CD4-positive, alpha-beta T cell treated with Interleukin-6 for 4 hours (primary cell): ENCODE measurements at places on chromosomes 2 and 18.

- DNase-seq = no peak
Observed at GRCh38 chr2:26326514-26326913, 19.4 kb upstream of the SELENOI start.

- no peak for DNase-seq
Observed at GRCh38 chr2:162029287-162029901, 44.6 kb downstream of the DPP4 start.

GRCh38 chr2:42267530-42267929 is 93.5 kb downstream of the COX7A2L start:
- no peak for DNase-seq

DNA sequence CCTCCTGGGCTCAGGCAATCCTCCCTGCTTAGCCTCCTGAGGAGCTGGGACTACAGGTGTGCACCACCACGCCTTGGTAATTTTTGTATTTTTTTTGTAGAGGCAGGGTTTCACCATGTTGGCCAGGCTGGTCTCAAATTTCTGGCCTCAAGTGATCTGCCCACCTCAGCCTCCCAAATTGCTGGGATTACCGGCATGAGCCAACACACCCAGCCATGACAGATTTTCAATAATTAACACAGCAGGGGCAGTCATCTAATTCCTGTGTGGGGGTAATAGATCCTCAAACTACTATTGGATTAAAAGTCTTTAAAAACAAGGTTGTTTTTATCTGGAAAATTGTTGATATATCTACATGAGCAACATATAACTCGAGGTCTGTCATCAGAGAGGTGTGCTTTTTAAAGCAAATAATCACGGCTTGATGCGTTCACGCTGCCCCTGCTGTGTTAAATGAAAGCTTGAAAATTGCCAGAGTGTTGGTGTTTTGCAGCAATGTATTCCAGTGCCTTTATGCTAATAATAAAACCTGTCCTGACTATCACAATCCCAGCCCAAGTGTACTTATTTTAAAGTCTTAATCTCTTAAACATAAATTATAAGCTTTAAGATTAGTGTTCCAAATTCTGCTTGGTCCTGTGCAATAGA is 35.6 kb upstream of the ASB1 start:
- no peak for DNase-seq

DNA sequence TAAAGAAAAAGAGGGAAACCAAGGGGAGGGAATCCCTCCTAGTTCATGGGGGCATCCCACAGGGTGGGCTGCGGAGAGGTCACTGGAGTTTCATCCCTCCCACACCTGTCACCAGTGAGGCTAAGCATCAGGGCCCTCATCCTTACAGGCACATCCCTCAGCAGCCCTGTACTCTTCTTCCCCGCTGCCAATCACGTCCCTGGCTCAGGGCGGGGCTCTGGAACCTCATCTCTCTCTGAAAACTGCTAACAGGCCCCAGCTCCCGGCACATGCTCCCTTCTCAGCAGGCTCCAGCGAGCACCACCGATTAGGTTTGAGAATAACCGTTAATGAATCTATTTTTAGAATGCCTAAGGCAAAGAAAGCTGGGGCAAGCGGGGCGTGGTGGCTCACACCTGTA is 13.0 kb downstream of the UXS1 start:
- DNase-seq = no peak

GRCh38 chr18:61847164-61847791 is 45.5 kb downstream of the RNF152 start:
- no peak for DNase-seq

DNA sequence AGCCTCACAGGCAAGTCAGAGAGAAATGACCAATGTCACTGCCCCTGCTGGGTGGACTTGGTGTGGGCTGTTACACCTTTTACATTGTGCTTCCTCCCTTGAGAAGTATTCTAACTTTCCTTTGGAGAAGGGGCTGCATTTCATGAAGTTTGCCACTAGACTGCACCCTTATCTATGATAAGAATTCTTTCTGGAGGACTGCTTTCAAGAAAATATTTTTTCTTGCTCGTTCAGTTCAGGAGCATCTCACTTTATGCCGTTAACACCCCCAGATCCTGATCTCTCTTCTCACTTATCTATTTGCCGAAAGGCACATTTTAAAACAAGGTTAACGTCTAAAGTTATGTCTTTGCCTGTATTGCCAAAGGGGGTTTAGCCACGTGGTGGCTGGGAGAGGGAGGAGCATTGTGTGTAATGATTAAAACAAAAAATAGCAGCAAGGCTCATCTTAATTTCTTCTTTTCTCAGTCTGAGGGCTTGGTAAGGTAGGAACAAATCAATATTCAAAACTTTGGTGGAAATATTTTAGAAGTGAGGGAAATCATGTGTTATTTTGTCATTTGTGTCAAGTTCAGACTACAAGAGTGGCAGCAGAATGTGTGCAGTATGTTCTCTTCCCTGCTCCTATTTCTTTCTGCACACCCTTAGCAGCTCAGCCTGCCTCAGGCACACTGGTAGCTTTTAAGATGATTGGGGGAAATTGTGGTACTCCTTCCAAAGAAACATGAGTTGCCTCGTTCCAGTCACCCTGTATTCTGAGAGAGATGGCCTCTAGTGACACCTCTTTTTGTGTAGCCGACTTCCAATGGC is 1.6 kb upstream of the IGFBP5 start:
- no peak for DNase-seq

GRCh38 chr2:38115216-38116032 is 39.5 kb upstream of the CYP1B1 start:
- DNase-seq = peak; percentile 48
